PC-3 (cell line): ENCODE measurements at places on chromosomes 3 and 15.

DNA sequence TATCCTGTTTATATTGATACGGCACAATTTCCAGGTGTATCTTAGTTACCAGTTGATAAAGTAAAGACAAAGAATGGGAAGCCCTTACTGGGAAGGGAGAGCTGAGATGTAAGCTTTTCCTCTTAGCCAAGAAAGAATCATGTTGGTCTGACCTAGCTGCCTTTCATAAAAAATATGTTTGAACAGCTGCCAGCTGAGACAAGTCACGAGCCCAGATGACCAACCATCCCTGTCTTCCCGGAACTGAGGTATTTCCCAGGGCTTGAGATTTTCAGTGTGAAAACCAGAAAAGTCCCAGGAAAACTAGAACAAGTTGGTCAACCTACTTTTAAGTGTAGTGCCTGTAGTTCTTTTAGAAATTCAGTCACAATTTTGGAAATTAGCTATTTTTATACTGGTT, 3.6 kb upstream of the MYH15 start:
- no peak for DNase-seq

DNA sequence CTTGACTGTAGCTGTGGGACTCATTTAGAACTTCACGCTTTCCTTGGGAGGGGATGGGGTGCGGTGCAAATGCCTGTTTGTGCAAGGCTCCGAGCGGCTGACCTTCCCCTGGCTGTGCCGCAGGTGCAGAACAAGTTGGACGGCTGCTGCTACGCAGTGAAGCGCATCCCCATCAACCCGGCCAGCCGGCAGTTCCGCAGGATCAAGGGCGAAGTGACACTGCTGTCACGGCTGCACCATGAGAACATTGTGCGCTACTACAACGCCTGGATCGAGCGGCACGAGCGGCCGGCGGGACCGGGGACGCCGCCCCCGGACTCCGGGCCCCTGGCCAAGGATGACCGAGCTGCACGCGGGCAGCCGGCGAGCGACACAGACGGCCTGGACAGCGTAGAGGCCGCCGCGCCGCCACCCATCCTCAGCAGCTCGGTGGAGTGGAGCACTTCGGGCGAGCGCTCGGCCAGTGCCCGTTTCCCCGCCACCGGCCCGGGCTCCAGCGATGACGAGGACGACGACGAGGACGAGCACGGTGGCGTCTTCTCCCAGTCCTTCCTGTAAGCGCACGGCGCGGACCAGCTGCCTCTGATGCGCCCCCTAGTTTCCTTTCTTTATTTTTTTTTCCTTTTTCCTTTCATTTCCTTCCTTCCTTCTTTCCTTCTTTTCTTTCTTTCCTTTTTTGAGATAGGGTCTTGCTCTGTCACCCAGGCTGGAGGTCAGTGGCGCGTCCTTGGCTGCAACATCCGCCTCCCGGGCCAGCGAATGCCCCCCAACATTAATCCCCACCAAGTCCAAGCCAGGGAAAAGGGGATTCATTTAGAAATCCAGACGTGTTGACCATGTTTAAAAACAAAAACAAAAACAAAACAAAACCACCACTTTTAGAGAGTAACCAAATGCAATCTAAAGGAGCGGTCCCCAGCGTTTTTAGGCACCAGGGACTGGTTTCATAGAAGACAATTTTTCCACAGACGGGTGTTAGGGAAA, 42.7 kb downstream of the EIF2AK4 start:
- peak; percentile 75 for DNase-seq

DNA sequence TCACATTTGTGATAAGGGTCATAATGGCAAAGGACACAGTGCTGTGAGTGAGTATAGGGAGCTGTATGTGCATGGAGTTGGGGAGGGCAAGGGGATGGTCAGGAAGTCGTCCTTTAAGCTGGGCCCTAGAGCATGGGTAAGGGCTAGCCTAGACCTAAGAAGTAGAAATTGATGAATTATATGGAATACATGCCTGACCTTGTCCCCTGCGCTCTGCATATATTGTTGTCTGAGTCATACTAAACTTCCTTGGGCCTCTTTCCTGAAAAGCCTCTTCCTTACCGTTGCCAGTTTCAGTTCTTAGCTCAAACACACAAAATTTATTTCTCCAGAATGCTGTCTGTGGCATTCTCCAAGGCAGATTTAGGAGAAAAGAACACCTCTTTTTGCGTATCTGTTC, 4.6 kb downstream of the SNRK start:
- DNase-seq: peak; percentile 27

DNA sequence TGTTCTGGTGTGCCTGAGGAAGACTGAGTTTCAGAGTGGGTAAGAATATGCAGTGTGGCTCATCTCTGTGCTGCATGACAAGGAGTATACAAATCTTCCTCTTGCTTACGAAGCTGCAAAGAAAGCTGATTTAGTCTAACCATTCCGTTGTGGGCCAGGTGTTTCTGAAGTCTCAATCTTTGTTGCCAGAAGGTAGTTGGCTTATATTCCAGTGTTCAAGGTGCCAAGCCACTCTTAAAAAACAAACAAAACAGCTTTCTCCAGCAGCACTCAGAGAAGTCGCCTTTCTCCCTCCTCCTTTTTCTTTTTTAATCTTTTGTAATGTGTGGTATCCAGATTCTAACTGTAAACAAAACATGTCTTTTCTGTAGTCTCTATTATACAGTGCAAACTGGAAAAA, 872.4 kb downstream of the NAALADL2 start:
- DNase-seq: no peak

GRCh38 chr15:40100947-40101905, 7.5 kb downstream of the BMF start:
- DNase-seq: peak; percentile 25

- no peak for DNase-seq
Observed at GRCh38 chr3:186125118-186125517, 16.2 kb upstream of the ETV5 start.

DNA sequence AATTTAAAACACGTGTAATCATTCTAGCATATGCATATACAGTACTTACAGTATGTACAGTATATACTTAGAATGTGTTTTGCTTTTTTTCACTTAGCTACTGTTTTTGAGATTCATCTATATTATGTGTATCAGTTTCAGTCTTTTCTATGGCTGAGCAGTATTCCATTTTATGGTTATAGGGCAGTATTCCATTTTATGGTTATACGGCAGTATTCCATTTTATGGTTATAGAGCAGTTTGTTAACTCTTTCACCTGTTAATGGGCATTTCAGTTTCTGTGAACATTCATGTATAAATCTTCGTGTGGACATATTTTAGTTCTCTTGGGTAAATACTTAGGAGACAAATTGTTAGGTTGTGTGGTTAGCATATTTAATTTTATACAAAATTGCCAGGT, 40.9 kb downstream of the PDCD6IP start:
- no peak for DNase-seq

DNA sequence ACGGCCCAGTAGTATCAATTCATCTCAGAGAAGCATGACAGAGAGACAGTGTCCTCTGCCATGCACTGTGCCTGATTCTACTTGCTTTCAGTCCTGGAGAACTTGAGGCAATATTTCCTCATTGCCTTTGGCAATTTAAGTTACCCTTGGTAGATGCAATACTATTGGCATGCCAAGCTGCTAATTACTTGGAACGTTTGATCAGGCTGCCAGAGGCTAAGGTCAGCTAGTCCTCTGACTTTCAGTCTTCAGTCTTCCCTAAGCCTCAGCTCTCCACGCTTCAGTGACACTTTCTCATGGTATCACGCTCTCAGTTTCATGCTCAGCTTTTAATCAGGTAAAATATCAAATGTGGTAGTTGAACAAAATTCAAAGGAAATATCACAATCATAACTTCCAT, 13.1 kb upstream of the OSBPL11 start:
- no peak for DNase-seq

- peak; percentile 52 for DNase-seq
Observed at GRCh38 chr3:124560666-124561215, 169.5 kb upstream of the UMPS start.

DNA sequence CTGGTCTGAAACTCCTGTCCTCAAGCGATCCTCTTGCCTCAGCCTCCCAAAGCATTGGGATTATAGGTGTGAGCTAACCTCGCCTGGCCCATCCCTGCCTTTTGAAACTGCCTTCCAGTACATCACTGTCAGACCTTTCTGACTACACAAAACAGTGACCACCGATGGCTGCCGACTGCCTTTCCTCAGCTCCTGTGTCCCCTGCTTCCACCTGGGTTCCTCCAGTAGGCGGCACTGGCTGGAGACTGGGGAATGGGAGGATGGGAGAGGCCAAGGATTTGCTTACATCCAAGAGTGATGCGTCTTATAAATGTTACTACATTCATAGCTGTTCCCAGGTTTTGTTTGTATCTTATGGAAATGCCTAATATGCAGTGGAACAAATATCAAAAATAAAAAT, 242.8 kb downstream of the BBX start:
- DNase-seq: no peak

DNA sequence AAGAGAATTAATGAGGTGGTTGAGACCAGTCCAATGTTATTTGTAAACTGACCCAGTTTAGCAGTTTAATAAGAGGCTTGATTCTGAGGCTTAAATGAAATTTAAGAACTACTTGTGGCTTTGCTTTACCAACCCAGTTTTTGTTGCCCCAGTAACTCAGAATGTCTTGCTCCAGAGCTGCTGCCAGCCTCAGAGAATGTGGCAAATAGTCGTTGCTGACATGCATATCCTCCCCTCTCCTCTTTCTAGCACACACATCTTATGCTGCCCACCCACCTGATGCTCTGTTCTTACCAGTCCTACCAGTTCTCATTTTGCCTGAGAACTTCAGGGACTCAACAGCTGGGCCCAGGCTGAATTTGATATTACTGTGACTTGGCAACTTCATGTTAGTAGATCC, 92.4 kb upstream of the TSC22D2 start:
- DNase-seq: no peak

DNA sequence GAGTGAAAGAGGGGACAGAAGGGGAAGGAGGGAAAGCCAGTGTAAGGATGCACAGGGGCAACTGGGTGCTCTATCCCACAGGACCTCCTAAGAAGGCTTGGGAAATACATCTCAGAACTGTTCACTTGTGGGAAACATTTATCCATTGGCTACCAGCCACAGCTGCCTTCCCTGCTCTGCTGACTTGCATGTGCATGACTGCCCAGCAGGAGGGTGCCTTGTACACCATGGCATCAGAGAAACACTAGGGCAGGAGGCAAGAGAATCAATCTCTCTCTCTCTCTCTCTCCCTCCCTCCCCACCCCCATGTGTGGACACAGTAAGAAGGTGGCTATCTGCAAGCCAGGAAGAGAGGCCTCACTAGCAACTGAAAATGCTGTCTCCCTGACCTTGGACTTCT, 62.9 kb upstream of the ZBTB38 start:
- DNase-seq: peak; percentile 37

DNA sequence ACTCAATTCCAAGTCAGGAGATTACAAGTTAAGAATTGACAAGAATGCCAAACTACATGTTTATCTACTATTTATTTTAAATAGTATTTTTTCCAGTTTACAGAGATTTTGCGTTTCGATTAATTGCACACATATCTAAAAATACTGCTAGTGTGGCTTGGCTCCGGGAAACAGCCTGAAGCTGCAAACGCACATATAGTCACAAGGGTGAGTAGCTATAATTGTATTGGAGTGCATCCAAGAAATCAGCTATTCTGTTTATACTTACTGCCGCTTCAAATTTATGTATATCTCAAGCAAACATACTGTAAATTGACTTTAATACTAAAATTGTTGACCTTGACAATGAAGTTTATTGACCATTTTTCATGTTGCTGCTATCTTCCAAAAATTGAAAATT, 77.0 kb upstream of the PLSCR5 start:
- peak; percentile 56 for DNase-seq

DNA sequence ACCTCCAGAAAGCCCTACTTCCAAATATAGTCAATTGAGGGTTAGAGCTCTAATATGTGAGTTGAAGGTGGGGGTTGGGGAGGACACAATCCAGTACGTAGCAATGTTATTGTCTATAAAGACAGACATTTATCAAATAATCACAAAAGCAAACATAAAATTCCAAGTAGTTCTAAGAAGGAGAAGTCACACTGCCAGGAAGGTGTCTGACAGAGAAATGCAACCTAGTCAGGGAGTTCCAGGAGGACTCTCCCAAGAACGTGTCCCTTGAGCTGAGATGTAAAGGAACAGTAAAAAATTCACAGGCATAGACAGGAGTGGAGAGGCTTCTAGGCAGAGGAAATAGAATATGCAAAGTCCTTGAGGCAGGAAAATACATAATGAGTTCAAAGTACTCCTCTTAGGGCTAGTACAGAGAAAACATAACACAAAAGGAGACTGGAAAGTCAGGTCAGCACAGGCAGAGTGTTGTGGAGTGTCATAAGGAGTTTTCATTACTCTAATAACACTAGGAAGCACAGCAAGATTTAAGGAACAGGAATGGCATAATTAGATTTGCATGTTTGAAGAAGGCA, 277.6 kb upstream of the STT3B start:
- DNase-seq: no peak

DNA sequence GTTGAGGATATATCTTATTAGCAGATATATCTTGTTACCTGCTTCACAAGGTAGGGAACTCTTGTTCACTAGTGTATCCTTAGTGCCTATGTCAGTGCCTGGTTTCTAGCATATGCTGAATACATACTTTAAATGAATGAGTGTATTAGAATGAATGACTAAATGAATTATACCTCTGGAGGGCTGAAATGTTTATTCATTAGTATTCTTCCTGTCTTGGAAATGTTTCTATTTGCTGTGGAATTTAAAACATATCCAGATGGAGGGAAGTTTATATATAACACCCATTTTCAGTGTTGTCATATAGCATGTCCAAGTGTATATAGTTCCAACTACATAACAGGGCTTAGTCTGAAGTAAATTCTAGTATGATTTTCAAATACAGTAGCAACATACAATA, 581.5 kb downstream of the TBL1XR1 start:
- no peak for DNase-seq

DNA sequence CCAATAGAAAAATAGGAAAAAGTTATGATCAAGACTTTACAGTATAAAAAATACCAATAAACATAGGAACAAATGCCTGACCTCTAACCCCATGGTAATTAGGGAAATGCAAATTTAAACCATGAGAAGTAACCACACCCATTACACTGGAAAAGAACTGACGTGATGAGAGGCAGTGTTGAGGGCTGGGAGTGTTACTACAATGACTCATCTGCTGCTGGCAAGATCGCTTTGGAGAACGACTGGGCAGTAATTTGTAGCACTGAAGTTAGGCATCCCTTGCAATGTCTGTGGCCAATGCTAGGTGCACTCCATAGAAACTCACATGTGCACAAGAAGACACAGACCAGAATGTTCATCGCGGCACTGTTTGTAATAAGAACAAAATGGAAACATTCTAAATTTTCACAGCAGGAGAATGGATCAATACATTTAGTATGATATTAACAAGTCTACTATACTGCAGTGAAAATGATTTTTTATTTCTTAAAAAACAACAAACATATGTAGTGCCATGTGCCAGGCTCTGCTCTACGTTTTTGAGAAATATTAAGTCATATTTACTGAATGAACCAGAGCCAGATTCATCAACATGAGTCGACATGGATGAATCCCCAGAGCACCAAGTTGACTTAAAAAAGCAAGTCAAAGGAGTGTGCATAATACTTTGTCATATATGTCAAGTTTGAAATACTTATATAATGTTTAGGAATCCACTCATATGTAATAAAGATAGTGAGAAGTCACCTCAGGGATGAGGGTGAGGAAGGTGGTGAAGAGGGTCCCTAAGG, 37.6 kb upstream of the EPHB3 start:
- DNase-seq: peak; percentile 51
